ENCODE measurements at places on chromosomes 5 and 9. TPM values are rescaled to one million over a fixed set of nuclear protein-coding genes. Genes with fewer than 3 reads are reported as not detected.

TRIM7 gene
- 6.8 TPM for total RNA-seq

TAF11L13 gene
- not detected for total RNA-seq

GRHPR gene
- 146 TPM for total RNA-seq

- H3K27me3 ChIP-seq = no peaks in the 10 kb centered on the region
- H3K4me1 ChIP-seq = no peaks in the 10 kb centered on the region
- peaks cover 19% of the 10 kb centered on the region for H3K36me3 ChIP-seq
- H3K4me3 ChIP-seq = no peak overlapping the region
- peak; percentile 19 for DNase-seq
- no peak overlapping the region for H3K27ac ChIP-seq
Measured at GRCh38 chr5:32095261-32095671, 78.9 kb downstream of the GOLPH3 start.

GRCh38 chr9:110579034-110579861 lies at the start of gene SVEP1:
Gene SVEP1 (minus strand): TSS chr9:110579741. CDS start chr9:110579543, 198 bp downstream.
- no peaks in the 10 kb centered on the region for H3K27me3 ChIP-seq
- DNase-seq = peak; percentile 92
- H3K36me3 ChIP-seq = no peaks in the 10 kb centered on the region

DNA sequence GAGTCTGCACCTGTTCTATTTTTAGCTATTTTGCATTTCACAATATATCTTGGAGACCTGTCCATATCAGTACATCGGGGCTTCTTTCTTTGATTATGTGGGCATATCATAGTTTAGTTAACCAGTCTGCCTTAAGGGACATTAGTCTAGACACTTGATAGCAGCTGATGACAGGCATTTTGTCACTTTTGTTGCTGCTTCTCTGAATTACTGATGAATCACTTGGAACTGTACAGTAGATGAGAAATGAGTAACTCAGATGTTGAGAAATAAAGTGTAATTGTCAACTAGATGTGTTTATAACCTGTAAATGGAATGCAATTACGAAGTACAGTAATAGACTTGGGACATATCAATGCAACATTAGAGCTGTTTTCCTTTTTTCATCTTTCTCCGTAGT lies 7.1 kb downstream of the ZFP2 start:
- no peaks in the 10 kb centered on the region for H3K36me3 ChIP-seq
- no peaks in the 10 kb centered on the region for H3K4me1 ChIP-seq
- H3K4me3 ChIP-seq = no peak overlapping the region
- H3K27ac ChIP-seq = no peak overlapping the region
- peak; percentile 31 for DNase-seq

DNA sequence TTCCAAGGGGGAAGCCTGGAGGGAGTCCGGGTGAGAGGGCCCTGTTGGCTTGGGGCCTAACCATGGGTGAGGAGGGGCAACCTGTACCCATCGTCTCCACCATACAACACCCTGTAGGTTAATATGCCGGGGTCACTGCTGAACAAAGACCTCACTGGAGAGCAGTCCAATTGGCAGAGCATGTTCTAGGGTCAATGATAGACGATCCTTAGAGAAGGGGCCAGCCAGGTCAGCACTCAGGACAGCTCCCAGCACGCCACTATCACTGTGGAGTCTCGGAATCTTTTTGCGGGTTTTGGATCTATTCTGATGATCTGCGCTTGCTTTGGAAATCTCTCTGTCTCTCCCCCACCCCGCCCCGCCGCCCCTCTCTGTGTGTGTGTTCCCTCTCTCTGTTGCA lies 218.4 kb upstream of the MVB12B start:
- no peak overlapping the region for H3K4me3 ChIP-seq
- H3K27me3 ChIP-seq = peaks cover 8% of the 10 kb centered on the region
- H3K36me3 ChIP-seq = no peaks in the 10 kb centered on the region
- H3K27ac ChIP-seq = no peak overlapping the region
- peak; percentile 32 for DNase-seq

GRCh38 chr9:119004618-119004990 lies 364.6 kb downstream of the BRINP1 start:
- H3K4me3 ChIP-seq = peak overlapping the region; percentile 28
- H3K27me3 ChIP-seq = no peaks in the 10 kb centered on the region
- DNase-seq = peak; percentile 85
- peak overlapping the region; percentile 93 for H3K27ac ChIP-seq
- peaks cover 39% of the 10 kb centered on the region for H3K4me1 ChIP-seq

- peaks cover 19% of the 10 kb centered on the region for H3K4me1 ChIP-seq
- H3K36me3 ChIP-seq = no peaks in the 10 kb centered on the region
- DNase-seq = no peak
Measured at GRCh38 chr9:76444322-76444929, 14.6 kb upstream of the GCNT1 start.

Measured in GM23248 (cell line).